Stimulated activated CD8-positive, alpha-beta memory T cell treated with anti-CD3 and anti-CD28 coated beads, Interleukin-15, amount 100 ng/mL, for 4 hours (primary cell): ENCODE measurements at places on chromosomes 7 and 10.

DNA sequence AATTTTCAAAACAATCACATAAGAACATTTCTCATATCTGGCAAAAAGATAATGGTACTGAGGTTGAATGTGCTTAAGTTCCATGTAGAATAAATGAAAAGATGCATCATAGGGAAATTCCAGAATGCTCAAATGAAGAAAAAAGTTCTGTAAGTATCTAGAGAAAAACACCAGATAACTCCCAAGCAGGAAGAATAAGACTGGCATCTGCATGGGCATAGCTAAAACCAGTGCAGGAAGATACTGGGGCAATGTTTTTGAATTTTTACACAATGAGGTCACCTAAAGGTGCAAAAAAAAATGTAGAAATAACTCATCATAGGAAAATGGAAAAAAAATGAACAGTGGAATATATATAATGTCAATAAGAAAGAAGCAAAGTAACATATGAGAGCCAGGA lies 275.2 kb downstream of the BAMBI start:
- no peak for DNase-seq

DNA sequence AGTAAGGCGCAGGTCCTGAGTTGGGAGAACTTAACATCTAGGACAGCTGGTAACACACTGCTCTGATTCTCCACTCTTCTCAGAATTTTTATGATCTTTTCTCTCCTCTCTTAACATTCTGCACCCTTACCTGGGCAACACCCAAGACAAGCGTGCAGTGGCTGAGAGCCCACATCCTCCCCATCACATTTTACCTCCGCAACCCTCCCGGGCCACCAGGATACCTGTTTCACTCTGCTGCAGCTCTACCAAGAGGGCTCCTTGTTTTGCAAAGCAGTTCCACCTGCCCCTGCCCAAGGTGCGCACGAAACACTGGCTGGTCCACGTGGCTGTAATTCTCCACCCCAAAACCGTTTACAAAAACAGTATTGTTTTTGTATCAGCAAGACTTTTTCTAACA lies 81.5 kb downstream of the ITIH5 start:
- no peak for DNase-seq

- DNase-seq, result no peak
Observed at GRCh38 chr7:131681961-131682360, 125.5 kb upstream of the PODXL start.

DNA sequence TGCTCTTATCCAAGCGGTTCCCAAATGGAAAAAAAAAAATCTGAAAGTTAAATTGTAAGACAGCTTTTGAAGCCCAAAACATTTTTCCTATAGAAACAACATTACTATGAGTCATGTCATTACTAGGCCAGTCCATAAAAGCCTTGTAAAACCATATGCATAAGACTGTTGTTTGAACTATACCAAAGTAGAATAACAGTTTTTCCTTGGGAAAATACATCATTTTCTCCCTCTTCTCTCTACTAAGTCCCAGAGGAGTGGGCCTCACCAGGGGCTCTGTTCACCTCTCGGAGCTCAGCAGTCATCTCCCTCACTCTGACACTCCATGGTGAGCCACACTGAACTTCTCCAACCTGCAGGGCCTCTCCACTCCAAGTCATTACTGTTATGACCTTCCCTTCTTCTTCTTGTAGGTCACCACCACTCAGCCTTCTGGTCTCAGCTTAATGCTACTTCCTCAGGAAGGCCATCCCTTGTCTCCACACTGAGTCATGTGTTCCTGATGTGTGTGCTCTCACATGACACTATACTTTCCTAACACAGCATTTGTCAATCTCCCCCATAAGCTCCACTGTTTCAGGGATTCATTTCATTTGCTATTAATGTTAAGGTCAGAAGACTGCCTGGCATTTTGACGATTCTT lies 32.5 kb downstream of the ZNF438 start:
- no peak for DNase-seq

- no peak for DNase-seq
Observed at GRCh38 chr7:15798081-15798480, 111.6 kb upstream of the MEOX2 start.

- no peak for DNase-seq
Observed at GRCh38 chr7:79709574-79710409, 256.3 kb upstream of the MAGI2 start.

- no peak for DNase-seq
Observed at GRCh38 chr10:7610651-7611389, 55.9 kb downstream of the ITIH5 start.

GRCh38 chr7:1586827-1587705 lies 17.2 kb upstream of the PSMG3 start:
- DNase-seq, result no peak

- no peak for DNase-seq
Observed at GRCh38 chr10:69186524-69186923, 6.5 kb downstream of the SUPV3L1 start.

GRCh38 chr10:89783406-89783805 lies 82.0 kb downstream of the KIF20B start:
- DNase-seq, result no peak

DNA sequence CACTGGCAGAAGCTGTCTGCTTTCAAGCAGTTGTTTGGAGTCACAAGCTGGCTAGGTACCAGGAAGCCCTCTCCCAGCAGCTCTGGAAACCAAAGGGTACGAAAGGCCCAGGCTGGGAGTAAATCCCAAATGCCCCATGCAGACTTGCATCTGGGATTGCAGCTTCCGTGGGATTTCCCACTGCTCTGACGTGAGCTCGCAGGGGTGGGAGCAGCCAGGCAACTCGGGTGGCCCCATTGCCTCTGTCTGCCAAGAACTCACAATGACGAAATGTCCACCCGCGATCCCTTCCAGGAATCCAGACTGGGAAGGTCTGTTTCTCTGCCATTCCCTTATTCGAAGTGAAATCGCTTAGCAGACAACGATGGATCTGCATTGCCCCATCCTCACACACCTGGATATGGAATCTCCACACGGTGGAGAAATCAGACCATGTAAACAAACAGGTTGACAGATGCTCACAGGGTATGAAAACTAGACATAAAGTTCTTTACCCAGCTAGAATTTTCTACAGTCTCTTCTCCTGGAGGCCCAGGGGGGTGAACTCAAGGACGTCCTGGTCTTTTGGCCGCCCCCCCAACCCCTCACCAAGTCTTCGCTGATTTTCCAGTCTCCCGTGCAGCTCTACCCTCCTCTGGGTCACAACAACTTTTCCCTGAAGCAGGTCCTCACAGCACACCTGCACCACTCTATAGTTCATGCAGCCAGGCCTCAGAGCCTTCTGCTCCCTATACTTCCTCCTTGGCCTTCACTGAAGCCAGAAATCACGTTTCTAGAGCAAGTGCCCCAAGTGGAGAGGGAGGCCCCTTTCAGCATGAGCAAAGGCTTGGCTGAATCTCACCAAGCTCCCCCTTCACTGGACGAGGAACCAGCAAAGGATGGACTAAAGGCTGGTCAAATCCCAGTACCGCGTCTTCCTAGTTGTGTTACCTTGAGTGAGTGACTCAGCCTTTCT lies 20.0 kb downstream of the SH3PXD2A start:
- DNase-seq, result no peak

DNA sequence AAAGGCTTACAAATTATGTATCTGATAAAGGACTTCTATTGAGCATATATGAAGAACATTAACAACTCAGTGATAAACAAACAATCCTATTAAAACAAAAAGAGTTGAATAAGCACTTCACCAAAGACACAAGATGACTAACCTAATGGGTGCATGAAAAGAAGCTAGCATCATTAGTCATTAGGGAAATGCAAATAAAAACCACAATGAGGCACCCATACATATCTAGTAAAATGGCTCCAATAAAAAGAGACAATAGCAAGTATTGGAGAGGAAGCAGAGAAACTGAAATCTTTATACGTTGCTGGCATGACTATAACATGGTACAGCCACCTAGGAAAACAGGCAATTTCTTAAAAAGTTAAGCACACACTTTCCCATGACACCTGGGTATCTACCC lies 77.6 kb upstream of the ZMIZ1 start:
- DNase-seq, result no peak

DNA sequence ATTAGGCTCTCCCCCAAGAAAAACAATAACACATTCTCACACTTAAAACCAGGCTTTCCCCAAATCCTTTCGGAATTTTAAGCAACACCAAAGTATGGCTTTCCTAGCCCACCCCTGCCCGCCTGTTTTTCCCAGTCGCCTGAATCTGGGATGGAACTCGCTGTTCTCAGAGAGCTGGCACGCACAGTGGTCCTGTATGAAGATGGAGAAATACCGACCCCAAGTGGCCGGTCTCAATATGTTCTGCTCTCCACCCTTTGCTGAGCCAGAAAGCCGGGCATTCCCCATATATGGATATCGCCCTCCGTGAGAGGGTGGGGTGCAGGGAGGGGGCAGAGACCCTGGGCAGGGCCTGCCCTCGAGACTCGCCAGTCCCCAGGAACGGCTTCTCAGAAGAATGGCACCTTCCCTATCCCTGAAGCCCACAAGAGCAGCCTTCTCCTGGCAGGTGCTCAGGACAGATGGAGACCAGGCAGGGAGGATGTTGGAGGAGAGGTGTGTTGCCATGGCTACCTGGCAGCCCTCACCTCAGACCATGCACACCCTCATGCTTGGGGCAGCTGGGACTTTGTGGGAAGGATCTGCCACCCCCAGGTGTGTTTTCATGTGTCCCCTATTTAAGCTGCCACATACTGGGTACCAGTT lies 3.4 kb downstream of the TACR2 start:
- DNase-seq, result no peak

- no peak for DNase-seq
Observed at GRCh38 chr7:143898810-143899209, 3.2 kb downstream of the TCAF1 start.

DNA sequence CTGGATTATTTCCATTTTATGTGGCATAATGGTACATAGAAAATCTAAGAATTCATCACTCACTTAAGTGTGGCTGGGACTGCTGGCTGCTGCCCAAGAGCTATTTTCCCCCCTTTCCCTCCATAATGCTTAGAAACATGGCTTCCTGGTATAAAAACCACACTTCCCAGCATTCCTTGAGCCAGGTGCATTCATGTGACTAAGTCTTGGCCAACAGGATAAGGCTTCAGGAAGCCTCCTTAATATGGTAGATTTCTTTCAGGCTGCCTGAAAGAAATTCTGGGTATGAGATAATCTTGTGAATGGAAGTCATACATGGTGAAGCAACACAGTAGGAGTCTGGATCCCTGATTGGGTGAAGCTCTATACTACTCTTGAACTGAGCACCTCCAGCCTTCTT lies 178.0 kb downstream of the JAZF1 start:
- DNase-seq, result no peak
